ENCODE measurements at places on chromosomes 4 and X.

GRCh38 chr4:122617597-122618593, 3.0 kb downstream of the IL21 start:
- DNase-seq, result no peak

DNA sequence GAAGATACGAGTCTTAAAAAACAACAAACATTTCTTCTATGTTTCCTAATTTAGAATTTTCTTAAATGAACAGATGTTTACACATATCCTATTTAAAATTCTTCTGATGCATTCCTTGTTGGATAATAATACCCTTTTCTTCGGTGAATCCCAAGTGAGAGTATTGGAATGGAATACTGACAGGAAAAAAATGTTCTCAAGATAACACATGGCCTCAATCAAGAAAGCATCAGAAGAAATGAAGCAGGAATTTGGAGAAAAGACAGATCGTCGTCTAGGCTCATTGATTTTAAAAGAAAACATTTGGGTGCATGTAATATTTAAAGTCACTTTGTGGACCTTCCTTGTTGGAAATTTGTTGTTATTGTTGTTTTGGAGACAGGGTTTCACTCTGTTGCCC, 196.9 kb upstream of the ANK2 start:
- no peak for DNase-seq

DNA sequence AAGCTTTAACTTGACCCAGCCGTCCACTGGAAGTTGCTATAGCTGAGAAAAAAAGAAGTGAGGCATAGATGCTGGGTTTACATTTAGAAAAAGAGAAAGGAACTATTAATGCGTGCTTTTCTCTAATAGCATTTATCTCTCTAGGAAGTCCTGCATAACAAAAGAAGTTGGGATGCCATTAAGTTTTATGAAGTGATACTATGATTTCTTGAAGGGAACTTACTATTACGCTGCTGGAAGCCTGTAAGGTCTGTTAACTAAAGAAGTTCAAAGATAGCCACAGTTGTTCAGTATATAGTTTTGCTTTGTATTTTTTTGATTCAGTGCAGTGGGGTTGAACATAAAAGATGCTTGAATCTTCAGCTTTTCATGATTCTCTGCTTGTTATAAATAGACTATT, 203.4 kb downstream of the CCSER1 start:
- DNase-seq, result no peak

- DNase-seq, result no peak
Observed at GRCh38 chr4:167555338-167556022, 321.2 kb upstream of the SPOCK3 start.

GRCh38 chr4:155565330-155565729, 101.3 kb upstream of the GUCY1A1 start:
- no peak for DNase-seq

DNA sequence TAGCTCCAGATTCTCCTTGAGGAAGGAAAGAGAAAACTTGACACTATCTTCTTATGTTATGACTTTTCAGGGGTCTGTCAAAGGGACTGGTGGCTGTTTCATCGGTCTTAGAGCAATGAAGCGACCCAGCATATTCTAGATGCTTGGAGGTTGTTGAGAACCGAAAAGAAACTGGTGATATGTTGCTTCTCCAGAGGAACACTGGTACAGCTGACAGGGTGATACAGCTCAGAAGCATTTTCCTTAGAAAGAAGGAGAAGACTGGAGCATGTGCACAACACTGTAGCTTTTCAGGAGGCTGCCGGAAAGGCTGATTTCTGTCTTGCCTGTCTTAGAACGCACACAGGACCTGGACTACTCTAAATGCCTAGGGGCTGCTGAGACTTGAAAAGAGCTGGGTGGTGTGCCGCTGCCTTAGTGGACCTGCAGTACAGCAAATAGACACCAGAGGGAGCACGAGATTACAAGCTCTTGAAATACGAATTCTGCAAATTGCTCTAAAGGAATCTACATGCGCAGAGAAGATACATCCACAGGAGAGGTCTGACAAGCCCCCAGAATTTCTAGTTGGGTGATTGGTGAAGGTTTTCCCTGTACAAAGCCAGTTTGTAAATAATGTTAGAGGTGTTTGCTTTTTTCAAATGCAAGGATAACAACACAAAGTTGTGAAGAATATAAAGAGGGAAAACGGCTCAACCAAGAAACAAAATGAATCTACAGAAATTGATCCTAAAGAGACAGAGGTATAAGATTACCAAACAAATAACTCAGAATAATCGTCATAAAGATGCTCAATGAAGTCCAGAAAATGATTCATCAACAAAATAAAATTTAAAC, 223.1 kb upstream of the DMD start:
- peak; percentile 63 for DNase-seq

DNA sequence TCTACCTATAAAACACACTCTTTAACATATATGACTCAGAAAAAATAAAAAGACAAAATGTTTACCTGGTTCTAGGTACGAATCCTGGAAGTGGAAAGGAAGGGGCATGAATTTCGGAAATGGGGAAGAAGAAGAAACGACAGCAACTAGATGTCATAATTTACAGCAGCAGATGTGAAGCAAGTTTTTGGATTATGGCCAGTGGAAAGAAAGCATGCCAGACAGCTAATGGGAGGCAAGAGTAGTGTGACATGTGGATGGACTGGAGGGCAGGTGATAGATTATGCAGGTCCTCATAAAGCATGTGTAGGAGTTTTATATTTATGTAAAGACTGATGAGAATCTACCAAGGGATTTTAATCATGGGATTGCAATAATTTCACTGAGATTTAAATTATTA, 279.0 kb upstream of the TACR3 start:
- no peak for DNase-seq

DNA sequence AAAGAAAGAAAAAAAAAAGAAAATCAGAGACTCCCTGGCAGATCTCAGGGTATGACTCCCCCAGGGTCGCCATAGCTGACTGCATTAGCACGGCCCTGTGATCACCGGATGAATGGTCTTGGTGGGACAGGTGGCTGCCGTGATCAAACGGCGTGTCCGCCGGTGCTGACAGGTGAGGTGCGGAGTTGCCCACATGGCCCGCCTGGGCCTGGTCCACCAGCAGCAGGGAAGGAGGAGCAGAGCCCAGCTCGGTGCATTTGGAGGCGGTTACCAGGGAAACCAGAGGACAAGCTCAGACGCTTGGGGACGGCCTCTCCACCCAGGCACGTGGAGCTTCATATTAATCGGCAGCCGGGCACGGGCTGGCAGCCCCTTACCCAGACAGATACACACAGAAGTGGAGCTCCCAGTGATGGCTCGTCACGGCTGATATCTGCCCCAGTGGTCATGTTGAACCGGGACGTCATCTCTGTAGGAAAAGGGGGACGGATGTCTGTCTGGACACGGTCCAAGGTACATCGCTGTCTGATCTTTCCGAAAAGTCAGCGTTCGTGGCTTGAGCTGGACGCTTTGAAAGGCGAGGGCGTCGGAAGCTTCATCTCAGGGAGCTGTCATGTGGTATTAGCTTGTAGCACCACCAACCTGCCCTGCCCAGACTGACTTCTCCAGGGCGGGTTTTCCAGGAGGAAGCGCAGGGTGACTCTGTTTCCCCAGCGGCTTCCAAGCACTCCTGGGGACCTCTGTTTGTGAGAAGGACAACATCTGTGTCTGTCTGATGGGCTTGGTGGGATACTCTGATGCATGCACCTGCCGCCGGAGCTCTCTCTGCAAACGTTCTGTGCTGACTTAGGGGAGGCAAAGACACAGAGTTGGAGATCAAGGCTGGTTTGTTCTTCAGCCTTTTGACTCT, 180.7 kb downstream of the CRLF2 start:
- DNase-seq, result no peak

DNA sequence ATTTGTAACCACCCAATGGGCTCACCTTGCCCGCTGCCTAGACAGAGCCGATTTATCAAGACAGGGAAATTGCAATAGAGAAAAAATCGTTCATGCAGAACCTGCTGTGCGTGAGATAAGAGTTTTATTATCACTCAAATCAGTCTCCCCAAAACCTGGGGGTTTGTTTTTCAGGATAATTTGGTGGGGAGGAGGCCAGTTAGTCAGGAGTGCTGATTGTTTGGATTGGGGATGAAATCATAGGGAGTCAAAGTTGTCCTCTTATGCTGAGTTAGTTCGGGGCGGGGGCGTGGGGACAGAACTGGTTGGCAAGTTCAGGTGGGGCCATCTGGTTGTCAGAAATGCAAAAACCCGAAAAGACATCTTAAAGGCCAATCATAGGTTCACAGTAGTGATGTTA, 203.0 kb downstream of the MAB21L2 start:
- no peak for DNase-seq

DNA sequence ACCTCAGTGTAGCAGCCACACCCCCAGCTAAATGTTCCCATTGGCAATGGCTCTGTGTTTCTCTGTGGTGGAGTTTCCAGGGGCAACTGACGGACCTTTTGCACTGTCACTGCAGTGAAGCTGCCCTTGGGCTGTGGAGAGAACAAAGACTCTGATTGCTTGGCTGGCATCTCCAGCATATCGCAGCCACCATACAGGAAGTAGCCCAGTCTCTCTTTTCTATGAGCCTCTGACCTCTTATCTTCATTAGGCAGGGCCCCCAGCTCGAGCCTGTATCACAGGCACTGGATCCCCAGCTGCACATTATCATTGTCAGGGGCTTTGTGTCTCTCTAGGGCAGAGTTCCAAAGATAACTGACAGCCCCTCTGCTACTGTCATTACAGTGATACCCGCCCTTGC, 483.5 kb downstream of the ARAP2 start:
- DNase-seq, result no peak

GRCh38 chrX:130805903-130806302, 97.1 kb downstream of the ENOX2 start:
- DNase-seq, result no peak

DNA sequence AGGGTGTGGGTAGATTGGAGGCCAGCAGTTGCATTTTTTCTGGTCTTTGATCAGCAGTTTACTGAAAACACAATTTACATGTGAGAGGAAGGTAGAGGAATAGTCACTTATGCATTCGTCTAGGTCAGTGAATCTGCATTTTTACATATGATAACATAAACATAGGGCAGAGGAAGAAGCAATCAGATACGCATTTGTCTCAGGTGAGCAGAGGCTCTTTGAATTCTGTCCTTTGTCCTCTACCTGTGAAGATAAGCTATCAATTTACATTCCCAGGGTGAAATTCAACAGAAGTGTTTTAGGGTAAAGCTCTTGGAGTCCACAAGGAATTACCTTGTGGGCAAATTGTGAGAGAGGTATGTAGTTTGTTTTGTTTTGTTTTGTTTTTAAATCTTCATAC, 306.5 kb downstream of the MAGEB5 start:
- no peak for DNase-seq

DNA sequence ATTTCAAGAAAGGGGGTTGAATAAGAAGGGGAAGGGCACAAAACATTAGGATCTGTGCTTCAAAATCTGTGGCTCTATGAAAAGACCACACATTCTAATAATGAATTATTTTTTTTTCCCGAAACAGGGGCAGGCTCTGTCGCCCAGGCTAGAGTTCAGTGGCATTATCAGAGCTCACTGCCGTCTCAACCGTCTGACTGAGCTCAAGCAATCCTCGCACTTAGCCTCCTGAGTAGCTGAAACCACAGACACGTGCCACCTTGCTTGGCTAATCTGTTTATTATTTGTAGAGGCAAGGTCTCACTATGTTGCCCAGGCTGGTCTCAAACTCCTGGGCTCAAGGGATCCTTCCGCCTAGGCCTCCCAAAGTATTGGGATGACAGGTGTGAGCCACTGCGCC, 33.4 kb downstream of the ACSL1 start:
- DNase-seq, result no peak
